HCT116 (cell line): ENCODE measurements at places on chromosomes 6 and 20. TPM values are rescaled to one million over a fixed set of nuclear protein-coding genes. Genes with fewer than 3 reads are reported as not detected.

DNA sequence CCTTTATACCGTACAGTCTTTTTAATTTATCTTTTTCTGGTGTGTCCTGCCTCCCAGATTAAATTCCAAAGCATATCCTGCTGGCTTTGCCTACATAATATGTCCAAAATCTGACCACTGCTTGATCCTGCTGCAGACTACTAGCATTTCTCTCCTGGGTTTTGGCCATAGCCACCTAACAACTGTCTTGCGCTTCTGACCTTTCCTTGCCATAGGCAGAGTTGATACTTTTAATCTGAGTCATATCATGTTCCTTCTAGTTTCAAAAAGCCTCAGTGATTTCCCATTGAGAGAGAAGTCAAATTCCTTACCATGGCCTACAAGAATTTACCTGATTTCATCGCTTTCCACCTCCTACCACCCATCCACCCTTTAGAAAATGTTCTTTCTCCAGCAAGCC, 104.8 kb downstream of the BCKDHB start:
- no peak for DNase-seq

DNA sequence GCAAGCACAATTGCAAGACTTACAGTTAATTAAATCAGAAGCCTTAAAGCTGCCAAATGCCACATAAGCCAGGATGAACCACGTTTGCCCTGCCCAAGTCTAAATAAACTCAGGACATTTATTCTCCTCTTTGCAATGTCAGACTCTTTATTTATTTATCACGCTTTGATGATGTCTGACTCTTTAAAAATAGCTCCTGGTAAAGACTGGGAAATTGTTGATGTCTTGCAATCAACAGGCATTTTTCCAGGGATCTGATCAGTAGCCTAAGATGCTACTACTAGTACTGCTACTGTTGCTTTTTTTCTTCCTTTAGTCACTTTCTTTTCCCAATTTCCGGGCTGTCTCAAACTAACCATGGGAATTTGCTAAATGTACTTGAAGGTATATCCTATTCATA, 365.8 kb upstream of the MARCKS start:
- DNase-seq, result no peak

DNA sequence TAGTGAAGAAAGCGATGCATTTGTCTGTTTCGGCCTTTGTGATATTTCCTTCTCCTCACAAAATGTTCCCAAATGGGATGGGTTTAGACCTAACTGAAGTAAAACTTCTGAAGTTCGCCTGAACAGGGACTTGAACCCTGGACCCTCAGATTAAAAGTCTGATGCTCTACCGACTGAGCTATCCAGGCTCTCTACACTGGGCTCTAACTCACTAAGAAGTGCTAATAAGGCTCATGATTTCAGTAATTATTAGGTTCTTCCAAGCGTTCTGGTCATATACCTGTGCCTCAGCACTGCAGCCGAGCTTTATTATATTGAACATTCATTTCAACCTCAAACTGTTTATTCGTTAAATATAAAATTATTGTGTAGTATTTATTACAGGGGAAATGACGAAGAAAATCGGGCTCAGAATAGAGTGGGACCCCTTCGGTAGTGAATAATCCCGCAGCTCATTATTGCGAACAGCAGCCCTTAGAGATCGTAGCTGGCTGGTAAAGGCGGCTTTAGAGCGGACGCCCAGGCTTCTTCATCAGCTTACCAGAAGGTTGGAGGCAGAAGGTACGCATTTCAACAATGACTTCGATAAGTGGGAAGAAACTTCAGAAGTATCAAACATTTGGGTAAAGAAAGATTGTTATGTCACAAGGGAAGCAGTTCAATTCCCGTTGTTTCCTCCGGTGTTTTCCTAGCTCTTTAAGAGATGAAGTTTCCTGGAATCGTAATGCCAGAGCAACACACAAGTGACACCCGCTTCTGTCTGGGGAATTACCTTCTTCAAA, 119.0 kb upstream of the ZNF184 start:
- no peak for DNase-seq

- DNase-seq, result no peak
Measured at GRCh38 chr6:1285956-1286355, 25.9 kb upstream of the FOXQ1 start.

DNA sequence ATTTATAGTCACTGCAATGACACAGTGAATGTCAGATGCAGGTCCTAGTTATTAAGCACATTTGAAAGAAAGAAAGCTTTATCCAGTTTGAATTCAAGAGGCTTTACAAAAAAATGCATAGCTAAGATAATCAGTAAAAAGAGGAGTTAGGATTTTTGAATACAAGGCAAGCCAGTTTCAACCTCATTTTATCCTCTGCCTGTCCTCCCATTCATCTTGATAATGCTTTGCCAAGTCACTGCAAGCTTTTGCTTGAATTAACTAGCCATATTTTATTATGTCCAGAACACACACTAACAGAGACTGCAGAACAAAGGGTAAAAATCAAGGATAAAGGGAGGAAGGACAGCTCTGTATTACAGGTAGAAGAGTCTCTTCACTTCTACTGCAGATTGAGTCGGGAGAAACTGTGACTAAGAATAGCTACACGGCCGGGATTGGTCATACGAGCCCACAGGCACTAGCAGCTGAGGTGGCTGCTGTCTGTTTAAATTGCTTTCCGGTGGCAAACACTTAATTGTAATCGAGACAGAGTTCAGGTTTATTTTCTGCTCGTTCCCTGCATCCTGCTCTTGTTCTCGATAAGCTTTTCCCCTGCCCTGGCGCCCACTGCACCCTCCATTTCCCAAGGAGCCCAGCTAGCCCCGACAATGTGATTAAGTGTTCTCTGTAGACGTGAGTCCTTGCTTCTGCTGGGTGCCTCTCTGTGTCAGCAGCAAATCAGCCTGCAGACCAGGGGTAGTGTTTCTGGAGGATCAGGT, 30.5 kb upstream of the AKAP12 start:
- DNase-seq, result peak; percentile 53

DNA sequence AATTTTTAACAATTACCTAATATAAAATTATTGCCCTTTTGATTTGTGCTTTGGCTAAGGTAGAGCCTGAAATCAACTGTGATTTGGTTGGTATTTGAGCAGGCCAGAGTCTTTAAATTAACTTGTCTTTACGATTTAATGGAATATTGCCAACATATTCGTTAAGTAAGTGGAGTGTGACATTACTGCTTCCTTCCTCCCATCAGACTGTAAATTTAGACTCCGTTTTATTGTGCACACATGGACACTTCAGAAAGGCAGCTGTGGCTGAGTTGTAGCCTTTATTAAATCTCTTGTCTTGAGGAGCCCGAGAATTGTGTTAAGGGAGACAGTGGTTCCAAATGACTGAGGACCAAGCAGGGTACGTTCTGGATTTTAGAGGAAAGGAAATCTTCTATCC, 57.4 kb downstream of the CAP2 start:
- no peak for DNase-seq

DNA sequence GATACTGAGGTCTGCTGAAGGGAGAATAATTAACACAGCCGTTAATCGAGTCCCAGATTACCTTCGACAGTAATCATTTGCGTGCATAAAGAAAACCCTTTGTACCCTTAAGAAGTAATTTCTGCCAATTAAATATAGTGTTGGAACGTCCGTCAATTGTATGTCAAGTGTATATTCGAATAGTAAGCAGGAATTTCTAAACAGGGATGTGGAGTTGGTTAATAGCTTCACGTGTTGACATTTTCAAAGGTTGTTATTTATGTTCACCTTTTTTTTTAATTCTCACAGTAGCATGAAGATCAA, 798 bp upstream of the SNAP91 start:
- no peak for DNase-seq

Gene SUMO4
- total RNA-seq, result 1.6 TPM

DNA sequence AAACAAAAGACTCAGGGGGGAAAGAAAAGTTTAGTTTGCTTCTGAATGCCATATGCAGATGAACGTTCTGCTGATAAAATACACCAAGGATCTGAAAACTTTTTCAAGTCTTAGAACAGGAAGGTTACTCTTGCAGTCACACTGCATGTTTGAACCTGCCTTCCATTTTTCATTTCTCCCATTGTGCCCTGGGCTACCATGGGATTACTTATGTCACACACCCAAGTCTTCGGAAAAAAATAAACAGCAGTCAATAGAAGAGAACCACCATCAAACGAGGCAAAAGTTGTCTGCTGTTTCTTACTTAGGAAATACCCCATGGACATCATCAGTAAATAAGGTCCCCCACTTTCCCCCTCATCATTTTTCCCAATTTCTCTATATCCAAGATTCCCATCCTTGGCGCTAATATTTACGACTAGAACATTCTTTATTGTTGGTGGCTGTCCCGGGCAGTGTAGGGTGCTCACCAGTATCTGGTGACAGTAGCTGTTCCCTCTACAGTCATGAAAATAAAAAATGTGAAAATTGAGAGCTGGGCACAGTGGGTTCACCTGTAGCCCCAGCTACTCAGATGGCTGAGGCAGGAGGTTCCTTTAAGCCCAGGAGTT, 202.5 kb downstream of the BCAS1 start:
- DNase-seq, result no peak

Gene GLP1R
- not detected for total RNA-seq

DNA sequence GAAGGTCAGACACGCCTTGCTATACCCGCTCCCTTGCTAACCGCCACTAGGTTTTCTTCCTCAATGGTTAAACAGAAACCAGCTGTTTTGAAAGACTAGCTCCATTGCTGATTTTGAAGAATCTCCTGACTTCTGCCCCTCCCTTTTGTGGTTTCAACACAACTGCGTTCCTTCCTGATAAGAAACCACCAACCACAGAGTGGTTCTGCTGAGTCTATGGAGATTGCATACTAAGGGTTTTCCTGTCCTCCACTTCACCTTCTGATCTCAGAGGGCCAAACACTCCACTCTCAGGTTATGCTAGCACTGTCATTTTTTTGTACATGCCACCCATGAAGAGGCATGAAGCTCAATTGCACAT, 207.9 kb downstream of the MYLK4 start:
- no peak for DNase-seq

- DNase-seq, result no peak
Measured at GRCh38 chr20:22248051-22248667, 336.2 kb downstream of the FOXA2 start.

DNA sequence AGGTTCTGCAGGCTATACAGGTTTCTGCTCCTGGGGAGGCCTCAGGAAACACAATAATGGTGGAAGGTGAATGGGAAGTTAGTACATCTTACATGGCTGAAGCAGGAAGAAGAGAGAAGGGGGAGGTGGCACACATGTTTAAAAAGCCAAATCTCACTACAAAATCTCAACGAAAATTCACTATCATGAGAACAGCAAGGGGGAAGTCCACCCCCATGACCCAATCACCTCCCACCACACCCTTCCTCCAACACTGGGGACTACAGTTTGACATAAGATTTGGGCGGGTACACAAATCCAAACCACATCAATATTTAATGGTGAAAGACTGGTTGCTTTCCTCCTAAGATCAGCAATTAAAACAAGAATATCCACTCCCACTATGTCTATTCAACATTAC, 13.8 kb upstream of the POLR1H start:
- no peak for DNase-seq

Gene SNX21
- total RNA-seq, result 11.9 TPM

GRCh38 chr6:10400330-10400729, 14.5 kb downstream of the TFAP2A start:
- DNase-seq, result no peak

Gene SLC22A2
- total RNA-seq, result not detected

DNA sequence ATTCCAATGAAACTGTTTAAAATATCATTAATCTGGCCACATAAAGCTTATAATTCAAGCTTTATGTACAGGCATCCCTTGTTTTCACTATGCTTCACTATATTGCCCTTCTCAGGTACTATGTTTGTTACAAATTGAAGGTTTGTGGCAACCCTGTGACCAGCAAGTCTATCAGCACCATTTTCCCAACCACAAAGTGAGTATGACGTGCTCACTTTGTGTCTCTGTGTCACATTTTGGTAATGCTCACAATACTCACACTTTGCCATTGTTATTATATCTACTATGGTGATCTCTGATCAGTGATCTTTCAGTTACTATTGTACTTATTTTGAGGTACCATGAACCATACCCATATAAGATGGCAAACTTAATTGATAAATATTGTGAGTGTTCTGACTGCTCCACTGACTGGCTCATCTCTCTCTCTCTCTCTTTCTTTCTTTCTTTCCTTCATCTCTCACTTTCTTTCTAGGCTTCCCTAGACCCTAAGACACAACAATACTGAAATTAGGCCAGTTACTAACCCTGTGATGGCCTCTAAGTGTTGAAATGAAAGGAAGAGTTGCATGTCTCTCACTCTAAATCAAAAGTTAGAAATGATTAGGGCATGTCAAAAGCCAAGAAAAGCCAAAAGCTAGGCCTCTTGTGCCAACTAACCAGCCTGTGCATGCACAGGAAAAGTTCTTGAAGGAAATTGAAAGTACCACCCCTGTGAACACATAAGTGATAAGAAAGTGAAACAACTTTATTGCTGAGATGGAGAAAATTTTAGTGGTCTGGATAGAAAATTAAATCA, 227.9 kb downstream of the BCAS1 start:
- DNase-seq, result no peak

Gene JPH2
- total RNA-seq, result 0.17 TPM

Gene AHI1
- 29.6 TPM for total RNA-seq

Gene TRIM40
- not detected for total RNA-seq

GRCh38 chr6:76441875-76442274, 369.4 kb upstream of the IMPG1 start:
- no peak for DNase-seq

- DNase-seq, result peak; percentile 36
Measured at GRCh38 chr6:30447237-30447636, 42.1 kb upstream of the HLA-E start.

Gene SEMG1
- total RNA-seq, result not detected

Gene LYRM2
- 26.3 TPM for total RNA-seq

Gene HLA-DRA
- 4.7 TPM for total RNA-seq

Gene FLRT3
- total RNA-seq, result 1.5 TPM

GRCh38 chr6:2939315-2940009, 31.9 kb downstream of the SERPINB6 start:
- DNase-seq, result no peak

Gene RBM24
- 3.3 TPM for total RNA-seq

DNA sequence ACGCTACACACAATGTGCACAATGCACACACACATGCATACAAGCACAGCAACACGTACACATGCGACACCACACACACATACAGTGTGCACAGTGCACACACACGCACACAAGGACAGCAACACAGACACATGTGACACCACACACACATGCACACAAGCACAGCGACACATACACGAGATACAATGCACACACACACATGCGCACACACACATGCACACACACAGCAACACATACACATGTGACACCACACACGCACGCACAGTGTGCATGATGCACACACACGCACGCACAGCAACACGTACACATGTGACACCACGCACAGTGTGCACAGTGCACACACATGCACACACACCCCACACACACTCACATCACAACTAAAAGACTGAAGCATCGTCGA, 327.3 kb downstream of the THBS2 start:
- no peak for DNase-seq

DNA sequence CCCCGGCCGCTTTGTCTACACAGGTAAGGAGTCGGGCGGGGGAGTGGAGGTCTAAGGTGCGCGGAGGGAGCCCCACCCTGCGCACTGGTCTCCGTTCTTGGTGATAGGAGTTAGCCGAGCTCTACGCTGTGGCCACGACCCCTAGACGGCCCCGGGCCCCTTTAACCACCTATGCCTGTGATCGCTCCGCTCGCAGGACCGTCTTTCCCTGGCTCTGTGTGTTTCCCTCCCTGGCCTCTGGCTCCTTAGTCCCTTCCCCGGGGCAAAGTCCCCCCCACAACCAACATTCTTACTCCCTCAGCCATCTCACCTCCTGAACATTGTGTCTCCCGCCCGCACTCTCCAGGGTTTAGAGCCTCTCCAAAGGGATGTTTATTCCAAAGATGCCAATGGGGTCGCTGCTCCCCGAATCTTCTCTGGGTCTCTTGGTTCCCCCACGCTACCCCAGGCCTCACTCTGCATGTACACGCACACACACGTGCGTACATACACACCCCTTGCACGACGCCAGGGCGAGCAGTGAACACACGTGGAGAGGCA, 50.4 kb downstream of the CPXM1 start:
- DNase-seq, result no peak
